ENCODE measurements at places on chromosomes 4 and X.

GRCh38 chr4:184421533-184422155 lies 52.7 kb downstream of the IRF2 start:
- no peak for DNase-seq

DNA sequence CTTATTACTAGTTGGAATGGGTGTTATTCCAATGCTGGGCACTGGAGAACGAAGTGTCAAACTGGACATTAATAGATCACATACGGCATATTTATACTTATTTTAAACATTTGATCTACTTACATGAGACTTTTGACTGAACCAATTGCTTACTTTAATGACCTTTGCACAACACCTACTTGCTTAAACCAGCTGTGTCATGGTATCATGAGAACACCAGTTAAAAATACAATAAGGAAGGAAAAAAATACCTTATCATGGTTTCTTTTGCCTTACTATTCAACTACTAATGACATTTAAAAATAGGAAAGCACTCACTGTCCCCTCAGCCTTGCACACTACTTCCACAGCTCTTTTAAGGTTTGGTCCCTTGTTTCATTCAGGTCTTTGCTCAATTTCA lies 146.9 kb downstream of the FAM13A start:
- DNase-seq: no peak

- DNase-seq: peak; percentile 41
These were observed 351.2 kb downstream of the ARHGAP24 start for GRCh38 chr4:85826060-85826678.

- no peak for DNase-seq
These were observed 44.7 kb downstream of the SCD5 start for GRCh38 chr4:82753725-82754410.

DNA sequence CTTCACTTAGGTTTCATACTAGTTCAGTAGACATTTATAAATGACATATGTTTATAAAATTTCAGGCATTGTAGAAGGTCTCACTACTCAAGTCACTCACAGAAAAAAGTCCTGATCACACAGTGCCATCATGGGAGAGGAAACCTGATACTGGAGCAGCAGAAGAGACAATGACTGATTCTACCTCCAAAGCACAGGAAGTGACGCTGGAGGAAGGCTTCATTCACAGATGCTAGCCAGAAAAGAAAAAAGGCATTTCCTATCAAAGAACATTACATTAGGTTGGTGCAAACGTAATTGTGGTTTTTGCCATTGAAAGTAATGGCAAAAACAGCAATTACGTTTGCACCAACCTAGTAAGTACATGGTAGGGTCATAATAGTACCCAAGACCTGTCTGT lies 79.5 kb downstream of the RASGEF1B start:
- no peak for DNase-seq

GRCh38 chr4:40205259-40206198 lies 8.7 kb downstream of the RHOH start:
- DNase-seq: peak; percentile 58

- DNase-seq: peak; percentile 49
These were observed 227.2 kb downstream of the ANK2 start for GRCh38 chr4:113276464-113277170.

DNA sequence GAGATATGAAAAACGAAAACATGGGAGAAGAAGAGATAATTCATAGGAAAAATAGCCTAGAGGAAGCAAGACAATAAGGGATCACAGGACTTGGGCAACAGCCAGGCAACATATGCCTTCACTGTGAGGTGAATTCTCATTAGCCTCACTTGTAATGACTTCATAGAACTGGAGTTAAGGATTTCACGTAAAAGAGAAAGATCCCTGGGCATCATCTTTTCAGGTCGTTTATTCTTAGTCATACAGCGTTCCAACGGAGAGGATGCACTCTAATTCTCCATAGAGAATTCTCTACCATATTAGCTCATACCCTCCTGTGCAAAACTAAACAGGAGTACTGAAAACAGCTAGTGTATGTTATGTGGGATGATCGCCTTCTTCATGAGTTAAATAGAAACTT lies 1.4 kb downstream of the PRKG2 start:
- no peak for DNase-seq

DNA sequence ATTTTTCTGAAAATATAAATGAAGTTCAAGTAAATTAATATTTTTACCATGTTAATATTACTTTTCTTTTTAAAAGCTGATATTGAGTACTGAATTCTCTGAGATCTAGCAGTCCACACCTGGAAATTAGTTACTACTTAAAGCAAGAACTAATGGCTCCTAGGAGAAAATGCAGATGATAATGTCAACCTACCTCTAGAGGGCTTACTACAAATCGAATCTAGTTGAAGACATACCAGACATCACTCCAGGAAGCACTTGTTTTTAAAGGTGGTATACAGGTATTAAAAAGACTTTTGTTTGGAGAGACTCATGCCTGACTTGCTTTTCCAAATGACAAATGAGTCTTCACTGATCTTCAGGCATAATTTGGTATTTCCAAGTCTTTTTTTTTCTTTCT lies 516.4 kb upstream of the BOD1L1 start:
- no peak for DNase-seq

DNA sequence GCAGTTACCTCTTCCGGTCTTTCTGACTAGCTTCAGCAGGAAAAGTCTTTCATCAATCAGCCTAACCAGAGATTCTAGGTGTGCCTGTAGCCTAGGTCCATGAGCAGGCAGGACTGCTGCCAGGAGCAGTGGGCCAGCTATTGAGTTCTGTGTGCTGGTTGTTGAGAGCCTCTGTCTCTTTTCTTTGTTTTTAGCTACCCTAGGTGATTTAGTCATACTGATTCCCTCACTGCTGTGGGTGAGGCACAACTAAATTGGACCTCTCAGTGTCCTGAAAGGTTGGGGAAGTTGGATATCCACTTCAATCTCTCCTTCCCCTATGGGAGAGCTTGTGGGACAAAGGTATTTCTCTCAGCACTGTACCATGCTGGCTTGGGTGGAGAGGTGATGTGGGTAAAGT lies 354.9 kb downstream of the GPAT3 start:
- DNase-seq: no peak
